Activated CD8-positive, alpha-beta memory T cell treated with anti-CD3 and anti-CD28 coated beads, Interleukin-2, amount 10 ng/mL, durations not matched to agents 7 days and 5 days (primary cell): ENCODE measurements at places on chromosomes 16 and 17.

DNA sequence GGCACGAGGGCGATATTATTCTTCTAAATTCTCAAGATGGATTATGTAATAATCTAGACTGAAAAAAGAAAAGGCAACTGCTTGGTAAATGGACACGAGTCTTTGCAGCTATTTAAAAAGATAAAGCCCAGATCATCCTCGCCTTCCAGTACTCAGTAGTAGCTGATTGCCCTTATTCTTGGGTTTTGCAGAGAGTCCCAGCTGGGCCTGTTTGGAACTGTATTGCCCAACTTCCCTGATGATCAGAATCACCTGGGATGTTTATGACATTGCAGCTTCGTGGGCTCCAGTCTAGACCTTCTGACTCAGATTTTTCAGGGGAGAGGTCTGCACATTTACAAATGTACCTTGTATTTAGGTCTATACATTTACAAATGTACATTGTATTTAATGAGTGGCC is 213.5 kb downstream of the RAB11FIP4 start:
- peak; percentile 12 for DNase-seq

GRCh38 chr17:66018786-66019185 is 173.1 kb downstream of the CEP112 start:
- no peak for DNase-seq

GRCh38 chr16:3348547-3349167 is 7.0 kb upstream of the OR2C1 start:
- DNase-seq: no peak

- DNase-seq: no peak
These were observed 79.0 kb upstream of the CDC42EP4 start for GRCh38 chr17:73390851-73391250.

DNA sequence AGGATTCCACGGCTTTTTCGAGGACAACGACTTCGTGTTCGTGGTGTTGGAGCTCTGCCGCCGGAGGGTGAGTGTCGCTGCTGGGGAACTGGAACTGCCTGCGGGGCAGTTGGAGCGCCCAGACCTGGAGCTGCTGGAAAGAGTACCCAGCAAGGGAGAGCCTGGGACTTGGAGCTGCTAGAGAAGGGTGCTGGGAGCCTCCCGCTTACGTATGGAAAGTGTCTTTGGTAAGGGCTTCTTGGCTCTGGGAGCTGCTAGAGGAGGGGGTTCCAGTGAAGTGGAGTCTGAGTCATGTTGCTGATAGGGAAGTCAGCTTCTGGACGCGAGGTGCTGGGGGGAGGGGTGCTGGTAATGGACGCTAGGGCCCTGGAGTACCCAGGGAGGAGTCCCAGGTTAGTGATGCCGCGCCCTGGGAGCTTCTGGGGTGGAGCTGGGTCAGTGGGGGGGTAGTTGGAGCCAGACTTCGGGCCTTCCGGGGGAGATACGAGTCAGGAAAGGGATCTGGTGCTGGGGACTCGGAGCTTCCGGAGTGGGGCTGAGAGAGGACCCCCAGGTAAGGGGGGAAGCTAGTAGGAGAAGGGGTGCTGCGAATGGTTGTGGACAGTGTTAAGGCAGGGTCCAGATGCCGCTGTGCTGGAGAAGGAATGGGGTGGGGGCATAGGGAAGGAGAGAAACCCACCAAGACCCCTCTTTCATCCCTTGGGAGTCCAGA is 741 bp downstream of the PLK1 start:
- peak; percentile 51 for DNase-seq

DNA sequence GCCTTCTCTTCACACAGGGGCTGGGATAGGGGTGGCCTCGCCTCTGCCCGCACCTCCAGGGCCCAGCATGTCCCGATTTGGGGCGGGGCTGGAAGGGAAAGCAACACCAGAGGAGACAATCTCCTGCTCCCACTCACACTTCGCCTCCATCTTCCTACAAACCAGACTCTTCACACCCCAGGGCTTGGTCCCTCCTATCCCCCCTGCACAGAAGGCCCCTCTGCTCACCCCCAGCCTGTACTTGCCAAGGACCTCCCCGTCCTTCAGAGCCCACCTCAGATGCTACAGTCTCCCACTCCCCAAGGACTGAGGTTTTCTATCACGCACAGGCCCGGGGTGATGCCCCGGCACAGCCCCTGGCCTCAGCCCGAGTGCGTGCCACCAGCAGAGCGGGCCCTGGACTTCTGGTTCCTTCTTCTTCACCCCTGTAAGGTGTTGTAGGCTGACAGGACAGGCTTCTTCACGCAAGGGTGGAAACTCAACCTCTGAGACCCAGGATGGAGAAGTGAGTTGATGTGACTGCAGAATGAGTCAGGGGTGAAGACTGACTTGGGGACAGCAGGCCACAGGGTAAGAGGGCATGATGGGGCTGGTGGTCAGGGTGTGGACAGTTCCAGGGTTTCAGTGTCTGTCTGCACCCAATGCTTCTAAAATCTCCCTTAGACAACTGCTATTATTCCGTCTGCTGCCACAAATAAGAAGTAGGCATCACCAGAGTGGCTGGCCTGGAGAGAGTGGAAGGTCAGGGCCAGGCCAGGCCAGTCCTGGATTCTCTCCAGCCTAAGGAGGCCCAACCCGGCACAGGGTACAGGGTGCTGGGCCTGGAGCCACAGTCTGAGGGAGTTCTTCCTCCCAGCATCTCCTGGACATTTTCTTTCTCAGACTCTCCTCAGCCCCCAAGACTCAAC is 2.5 kb downstream of the ITGAE start:
- no peak for DNase-seq

DNA sequence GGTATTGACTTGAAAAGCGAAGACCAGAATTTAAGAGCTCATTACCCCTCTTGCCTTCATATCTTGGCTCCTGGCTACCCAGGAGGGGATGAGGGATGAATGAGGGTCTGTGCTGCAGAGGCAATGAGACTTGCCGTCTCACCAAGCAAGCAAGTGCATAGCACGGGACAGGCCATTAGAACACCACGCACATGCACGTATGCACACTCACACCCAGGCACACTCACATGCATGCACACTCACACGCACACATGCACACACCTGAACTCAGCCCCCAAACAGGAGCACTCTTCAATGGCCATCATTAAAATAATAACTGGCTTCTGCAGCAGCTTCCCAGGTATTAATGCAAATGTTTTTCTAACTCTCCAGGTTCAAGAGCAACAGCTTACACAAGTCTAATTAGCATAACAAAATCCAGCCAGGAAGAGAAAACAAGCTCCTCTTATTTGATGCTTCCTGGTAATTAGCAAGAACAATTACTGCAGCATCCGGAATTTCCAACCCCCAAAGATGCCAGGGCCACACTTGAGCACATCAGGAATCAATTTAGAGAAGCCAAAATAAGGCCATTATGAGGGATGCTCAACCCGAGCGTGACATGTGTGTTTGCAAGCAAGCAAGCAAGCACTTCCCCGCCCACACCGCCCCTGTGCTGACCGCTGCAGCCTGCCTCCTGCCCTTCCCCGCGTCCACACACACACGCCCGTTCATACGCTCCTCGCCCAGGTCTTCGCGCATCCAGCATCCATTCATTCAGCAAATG is 171.6 kb upstream of the TNRC6C start:
- no peak for DNase-seq

GRCh38 chr16:2711370-2712062 is 8.5 kb downstream of the PRSS27 start:
- no peak for DNase-seq

DNA sequence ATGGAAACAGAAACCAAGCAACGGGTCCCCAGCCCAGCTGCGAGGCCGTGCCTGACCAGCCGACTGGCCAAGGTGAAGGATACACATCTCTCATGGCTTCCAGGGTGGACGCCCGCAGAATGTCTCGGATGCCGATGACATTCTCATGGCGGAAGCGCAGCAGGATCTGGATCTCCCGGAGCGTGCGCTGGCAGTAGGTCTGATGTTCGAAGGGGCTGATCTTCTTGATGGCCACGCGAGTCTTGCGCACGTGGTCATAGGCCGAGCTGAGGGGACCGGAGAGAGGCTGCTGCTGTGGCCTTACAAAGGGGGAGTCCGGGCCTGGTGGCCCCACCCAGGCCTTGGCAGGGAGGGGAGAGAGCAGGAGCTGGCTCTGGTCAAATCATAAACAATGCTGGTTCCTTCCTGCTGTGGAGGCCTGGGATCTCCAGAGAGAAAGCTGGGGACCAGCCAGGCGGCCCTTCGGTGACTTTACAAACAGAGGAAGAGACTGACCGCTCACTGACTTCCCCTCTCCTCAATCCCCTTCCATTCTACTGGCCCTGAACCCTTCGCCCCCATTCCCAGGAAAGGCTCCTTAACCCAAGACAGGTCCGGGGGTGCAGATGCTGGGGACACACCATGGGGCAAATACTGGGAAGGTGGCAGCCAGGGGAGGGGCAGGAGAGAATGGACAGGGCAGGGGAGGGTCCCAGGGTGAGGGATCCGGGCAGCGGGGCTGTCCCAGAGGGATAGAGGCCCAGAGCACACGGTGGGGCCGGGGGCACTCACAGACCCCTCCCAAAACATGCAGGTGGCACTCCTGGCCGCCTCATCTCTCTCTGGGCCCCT is 1.1 kb downstream of the MAPK3 start:
- DNase-seq: no peak

DNA sequence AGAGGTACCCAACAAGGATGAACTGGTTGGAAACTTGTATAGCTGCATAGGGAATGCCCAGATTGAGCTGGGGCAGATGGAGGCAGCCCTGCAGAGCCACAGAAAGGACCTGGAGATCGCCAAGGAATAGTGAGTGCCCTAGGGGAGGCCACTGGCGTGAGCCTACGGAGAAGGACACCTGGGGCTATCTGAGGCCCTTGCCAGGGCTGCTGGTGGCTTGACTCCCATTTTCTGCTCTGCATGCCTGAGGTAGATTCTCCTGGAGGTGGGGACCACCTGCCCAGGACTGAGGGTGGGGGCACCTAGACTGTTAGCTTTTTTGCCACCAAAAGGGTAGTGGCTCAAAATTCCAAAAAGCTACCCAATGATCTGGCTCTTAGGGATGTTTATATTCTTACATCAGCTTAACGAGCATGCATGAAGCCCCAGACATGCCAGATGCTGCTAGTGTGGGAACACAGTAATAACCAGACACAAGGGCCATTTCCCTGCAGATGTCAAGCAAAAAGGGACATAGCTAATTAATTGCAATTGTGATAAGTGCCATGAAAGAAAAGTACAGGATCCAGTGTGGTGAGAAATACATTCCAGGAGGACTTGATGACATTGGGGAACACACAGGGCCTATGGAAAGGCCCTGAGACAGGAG is 8.8 kb downstream of the ODAD4 start:
- DNase-seq: no peak

DNA sequence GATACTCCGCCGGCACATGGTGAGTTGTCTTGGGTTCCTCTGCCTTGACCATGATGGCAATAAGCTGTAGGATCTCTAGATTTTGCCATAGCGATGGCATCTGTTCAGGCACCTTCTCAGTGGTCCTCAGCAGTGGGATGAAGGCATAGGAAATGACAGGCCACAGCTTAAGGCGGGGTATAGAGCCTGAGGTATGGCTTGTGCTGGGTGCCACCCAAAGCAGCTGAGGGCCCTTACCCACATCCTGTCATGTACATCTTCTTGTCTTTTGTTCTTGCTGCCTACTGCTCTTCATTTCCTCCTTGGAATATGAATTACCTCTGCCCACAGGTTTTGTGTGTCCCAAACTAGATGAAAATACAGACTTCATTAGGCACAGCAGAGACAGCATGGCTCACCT is 29.5 kb downstream of the KAT7 start:
- peak; percentile 78 for DNase-seq

DNA sequence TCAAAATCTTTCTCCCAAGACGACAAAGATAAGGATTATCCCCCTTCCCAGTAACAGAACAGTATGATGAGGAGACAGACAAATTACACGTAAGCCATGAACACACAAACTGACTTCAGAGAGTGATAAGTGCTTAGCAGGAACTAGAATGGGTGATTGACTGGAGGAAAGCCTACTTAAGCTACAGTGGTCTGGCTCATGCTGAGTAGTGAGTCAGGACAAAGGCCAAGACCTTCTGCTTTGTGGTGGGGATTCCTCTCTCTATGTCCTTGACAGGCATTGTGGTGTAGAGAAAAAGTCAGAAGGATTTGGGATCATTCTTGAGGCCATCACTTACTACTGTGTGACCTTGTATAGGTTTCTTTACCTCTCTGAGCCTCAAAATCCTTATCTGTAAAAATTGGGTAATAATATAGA is 381.9 kb upstream of the CCL2 start:
- DNase-seq: no peak

DNA sequence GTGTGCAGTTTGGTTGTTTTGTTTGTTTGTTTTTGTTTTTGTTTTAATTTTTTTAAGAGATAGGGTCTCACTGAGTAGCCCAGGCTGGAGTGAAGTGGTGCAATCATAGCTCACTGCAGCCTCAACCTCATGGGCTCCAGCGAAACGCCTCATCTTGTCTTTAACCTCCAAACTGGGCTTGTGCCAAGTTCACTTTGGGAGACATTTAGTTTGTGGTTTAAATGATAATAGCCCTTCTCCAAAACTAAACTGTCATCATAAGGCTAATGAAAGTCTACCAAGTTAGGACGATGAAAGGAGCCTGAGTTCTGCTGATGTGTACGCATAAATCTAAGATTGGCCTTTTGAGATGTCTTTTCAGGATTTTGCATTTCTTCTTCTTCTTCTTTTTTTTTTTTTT is 6.5 kb upstream of the CARD14 start:
- no peak for DNase-seq

DNA sequence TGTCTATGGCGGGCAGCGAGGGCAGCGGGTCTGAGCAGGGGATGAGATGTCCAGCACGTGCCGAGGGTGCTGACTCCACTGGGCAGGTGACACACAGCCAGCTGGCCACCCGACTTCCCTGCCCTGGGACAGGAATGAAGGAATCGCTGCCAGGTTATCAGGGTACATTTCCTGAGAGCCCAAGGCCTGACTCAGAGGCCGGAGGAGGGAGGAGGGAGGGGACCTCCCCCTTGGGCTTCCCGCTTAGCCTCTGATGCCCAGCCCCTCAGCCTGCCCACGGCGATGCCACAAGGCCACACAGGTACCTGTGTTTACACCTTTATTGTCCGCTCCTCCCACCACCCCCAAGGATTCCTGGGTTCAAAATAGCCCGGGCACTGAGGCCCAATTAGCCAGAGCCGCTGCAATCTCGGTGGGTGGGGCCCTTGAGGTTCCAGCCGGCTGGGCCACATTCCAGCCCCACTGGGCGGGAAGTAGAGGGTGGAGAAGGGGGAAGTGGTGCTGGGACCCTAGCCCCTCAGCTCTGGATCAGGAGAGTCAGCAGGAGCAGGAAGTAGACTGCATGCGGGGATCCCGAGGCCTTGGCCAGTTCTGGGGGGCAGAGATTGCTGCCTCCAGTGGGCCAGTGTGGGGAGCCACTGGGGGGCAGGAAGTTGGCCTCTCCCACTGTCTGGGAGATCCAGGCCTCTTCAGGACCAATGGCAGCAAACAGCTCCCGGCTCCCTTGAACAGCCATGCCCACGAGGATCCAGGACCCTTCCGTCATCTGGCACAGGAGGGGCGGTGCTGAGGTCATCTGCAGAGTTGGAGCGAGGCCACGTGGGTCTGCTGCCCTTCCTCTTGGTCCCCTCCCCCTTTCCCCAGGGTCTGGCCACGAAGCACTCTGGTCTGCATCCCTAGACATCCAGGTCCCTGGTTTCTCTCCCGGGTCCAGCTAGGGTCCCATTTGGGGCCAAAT is 3.4 kb upstream of the PRSS8 start:
- no peak for DNase-seq
